NCI-H1694 (cell line): ENCODE measurements at places on chromosomes 12 and 14.

GRCh38 chr12:23640754-23641153 lies 308.7 kb downstream of the SOX5 start:
- no peak for DNase-seq

DNA sequence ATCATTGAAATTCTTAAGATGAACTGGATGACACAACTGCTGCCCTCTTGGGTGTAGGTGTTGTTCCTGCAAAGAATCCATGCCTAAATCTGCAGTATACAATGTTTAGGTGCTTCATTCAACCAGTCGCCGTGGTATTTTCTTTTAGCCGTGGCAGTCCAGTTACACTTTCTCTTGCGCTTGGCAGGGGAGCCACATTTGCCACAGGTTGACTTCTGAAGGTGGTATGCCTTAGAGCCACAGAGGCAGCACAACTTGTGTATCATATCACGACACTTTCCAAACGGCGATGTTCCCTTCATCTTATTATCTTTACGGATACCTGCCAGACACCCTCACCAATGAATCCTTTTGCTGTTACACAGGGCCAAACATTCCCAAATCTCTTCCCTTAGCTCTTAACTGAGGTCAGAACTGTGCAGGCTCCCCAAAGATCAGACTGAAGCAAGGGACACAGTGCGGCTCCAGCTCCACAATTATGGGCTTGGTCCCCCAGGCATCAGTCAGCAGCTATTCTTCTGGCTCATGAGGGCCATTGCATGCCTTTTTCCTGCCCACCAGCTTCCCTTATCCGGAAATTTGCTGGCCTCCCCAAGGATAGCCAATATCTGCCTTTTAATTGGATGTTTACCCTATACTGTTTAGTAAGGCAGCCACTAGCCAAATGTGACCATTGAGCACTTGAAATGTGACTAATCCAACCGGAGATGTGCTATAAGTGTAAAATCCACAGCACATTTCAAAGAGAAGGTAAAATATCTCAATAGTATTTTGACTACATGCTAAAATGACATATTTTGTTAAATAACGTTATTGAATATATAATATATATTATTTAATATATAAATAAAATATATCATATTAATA lies 50.7 kb downstream of the SENP1 start:
- DNase-seq, result no peak

- peak; percentile 83 for DNase-seq
Measured at GRCh38 chr14:39368261-39368959, 63.8 kb downstream of the FBXO33 start.

- peak; percentile 97 for DNase-seq
Measured at GRCh38 chr14:71753126-71753830, 179.0 kb upstream of the RGS6 start.

GRCh38 chr12:54373649-54374561 lies 9.6 kb upstream of the GPR84 start:
- DNase-seq, result no peak

- peak; percentile 57 for DNase-seq
Measured at GRCh38 chr12:109020796-109021380, at the start of gene SVOP. Gene SVOP (minus strand): TSS chr12:109021068. CDS start chr12:109020868, 200 bp downstream.

DNA sequence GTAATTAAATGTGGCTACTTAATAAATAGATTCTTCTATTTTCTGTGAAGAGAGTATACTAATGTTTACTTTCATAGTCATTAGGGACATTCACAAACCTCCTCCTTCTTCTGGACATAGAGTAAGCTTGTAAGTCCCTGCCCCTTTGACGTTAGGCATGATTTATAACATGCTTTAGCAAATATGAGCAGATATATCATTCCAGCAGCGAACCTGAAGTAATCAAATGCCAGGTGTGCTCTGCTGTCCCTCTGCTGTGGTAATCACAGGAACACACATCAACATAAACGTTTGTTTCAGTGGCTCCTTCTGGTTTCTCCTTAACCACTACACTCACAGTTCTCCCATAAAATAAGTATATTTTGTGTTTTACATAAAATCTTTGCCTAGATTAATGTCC lies 961.8 kb downstream of the FLRT2 start:
- DNase-seq, result no peak

- DNase-seq, result peak; percentile 27
Measured at GRCh38 chr12:68317047-68317667, 15.0 kb downstream of the MDM1 start.

GRCh38 chr14:98728836-98729235 lies 543.2 kb downstream of the BCL11B start:
- DNase-seq, result no peak

- DNase-seq, result no peak
Measured at GRCh38 chr12:76072568-76072967, 11.9 kb downstream of the NAP1L1 start.

DNA sequence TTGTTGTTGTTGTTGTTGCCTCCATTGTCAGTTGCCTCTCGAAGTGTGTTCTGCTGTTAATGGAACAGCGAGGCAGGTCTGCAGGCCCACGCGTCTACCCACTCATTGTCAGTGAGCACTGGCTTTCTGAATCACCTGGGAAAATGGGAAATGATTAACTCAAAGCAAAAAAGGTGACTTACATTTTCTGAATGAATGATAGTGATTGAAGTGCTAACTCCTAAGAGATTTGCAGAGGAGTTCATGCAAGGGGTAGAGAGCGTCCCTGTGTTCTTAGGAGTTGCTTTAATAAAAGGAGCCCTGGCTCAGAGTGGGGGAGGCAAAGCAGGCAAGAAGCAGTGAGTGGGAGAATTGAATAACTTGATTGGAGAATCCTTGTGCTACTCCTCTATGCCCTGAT lies 177.6 kb downstream of the CAND1 start:
- DNase-seq, result no peak

DNA sequence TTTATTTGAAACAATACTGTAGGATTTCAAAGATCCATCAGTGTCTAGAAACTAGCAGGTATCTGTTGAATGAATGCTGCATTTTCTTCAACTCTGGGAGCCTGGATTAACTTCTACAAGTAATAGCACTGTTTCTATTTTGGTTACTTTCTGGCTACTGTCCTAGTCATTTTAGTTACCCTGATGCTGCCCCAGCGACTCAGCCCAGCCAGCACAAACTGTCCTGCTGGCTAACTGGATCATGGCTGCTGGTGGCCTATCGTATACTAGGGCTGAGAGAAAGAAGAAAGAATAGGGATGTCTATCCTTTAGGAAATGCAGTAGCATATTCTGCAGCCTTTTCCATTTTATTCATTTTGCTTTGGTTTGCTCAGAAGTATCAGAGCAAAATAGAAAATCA lies 53.9 kb downstream of the NTN4 start:
- no peak for DNase-seq

DNA sequence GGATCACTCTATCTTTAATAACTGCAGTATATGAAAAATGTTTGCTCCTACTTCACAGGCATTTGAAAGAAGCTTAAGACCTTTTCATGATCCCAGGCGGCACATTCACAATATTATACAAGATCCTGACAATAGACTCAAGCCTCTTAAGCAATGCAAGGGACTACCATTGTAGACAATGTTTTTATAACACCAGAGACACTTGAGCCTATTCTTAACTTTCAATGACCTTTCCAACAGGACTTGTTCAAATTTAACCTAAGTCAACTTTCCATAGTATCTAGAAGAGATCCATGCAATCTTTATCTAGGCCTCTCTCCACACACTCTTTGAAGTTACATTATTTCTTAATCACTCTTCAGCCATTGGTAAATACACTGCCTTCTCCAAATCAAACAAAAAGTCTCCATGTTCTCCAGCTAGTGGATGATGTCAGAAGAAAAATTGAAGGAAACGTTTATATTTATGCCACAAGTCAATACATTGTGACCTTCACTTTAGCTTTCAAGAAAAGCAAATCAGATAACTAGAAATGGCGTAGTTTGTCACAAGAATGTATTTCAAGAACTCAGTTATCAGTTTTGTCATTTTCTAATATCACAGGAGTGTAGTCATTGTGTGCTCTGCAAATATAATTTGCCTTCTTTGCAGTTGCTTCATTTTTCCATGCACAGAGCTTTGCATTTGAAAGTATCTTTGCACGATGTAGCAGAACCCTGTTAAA lies 41.2 kb downstream of the PHLDA1 start:
- no peak for DNase-seq

DNA sequence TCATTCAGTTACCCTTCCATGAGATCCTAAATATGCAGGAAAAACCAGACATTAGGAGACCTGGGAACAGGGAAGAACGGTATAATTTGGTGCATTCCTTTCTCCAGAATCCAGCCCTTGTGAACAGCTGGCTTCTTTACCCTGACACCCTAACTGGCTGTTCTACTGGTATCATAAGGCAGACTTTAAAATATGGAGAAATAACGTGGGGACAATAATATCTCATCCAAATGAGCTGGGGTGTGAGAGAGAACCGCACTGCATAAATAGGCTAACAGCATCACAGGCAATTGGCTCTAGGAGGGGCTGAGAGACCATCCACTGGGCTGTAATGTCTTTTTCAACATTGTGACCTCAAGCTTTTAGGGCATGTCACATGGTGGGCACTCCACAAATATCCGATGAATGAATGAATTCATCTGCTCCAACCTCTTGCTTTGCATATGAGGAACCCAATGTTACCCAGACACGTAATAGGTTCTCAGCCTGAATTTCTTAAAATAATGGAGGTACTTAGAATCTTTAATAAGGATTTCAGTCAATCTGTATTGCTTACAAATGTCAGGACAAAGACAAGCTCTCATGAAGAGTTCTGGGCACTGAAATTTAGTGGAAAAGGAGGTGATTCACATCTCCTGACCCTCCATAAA lies 157.9 kb downstream of the SAMD4A start:
- no peak for DNase-seq

GRCh38 chr14:71967704-71968103 lies 35.5 kb downstream of the RGS6 start:
- no peak for DNase-seq

DNA sequence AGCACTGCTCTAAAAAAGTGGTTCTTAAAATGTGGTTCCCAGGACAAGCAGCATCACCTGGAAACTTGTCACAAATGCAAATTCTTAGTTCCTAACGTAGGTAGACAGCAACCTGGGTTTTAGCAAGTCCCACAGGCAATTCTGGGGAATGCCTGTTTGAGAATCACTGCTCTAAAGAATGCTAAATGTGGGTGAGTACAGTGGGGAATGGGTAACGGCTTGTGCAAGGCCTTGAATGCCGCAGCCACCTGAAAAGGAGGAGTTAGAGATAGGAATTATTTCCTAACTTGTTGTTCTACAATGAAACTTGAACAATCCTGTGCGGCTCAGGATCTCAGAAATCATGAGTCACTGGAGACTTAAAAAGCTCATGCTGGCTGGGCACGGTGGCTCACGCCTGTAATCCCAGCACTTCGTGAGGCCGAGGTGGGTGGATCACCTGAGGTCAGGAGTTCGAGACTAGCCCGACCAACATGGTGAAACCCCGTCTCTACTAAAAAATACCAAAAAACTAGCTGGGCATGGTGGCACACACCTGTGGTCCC lies 34.9 kb downstream of the GNS start:
- no peak for DNase-seq

- DNase-seq, result no peak
Measured at GRCh38 chr12:108798551-108799221, 58.7 kb downstream of the SSH1 start.

- no peak for DNase-seq
Measured at GRCh38 chr12:131987552-131987951, 37.8 kb downstream of the EP400 start.

DNA sequence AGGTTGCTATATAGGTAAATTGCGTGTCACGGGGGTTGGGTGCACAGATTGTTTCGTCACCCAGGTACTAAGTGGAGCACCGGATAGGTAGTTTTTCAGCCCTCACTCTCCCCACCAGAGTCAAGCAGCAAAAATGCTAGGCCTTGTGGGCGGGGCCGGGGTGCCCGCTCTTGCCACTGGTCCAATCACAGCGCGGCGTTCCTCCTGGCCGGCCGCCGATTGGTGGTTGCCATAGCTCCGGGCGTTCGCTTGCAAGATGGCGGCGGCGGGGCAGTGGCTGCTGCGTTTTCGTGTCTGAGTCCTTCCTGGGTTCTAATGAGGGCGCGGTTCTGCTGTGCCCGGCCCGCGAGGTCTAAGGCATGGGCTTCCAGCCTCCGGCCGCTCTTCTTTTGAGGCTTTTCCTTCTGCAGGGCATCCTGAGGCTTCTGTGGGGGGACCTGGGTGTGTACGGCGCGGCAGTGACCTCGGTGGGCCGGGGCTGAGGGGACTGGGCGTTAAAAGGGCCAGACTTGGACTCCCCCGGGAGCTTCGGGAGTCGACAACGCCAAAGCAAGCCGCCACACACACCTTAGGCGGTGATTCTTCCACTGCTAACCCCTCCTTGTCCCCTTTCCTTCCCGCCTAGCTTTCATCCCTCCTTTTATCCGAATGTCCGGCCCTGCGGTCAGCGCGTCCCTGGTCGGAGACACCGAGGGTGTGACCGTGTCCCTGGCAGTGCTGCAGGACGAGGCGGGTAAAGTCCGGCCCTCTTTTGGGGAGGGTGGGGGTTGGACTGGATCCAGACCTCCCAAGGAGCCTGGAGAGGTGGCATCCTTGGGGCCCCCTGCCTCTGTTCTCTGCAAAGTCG lies at the start of gene TCTN2:
TSS of gene TCTN2 (plus strand) at position 232 of the 847 bp plus-strand sequence. CDS start at position 360, 128 bp downstream.
- peak; percentile 63 for DNase-seq

GRCh38 chr12:2733493-2734355 lies 61.0 kb upstream of the FKBP4 start:
- DNase-seq, result no peak

- peak; percentile 21 for DNase-seq
Measured at GRCh38 chr12:12563290-12563928, 746 bp upstream of the DUSP16 start.

DNA sequence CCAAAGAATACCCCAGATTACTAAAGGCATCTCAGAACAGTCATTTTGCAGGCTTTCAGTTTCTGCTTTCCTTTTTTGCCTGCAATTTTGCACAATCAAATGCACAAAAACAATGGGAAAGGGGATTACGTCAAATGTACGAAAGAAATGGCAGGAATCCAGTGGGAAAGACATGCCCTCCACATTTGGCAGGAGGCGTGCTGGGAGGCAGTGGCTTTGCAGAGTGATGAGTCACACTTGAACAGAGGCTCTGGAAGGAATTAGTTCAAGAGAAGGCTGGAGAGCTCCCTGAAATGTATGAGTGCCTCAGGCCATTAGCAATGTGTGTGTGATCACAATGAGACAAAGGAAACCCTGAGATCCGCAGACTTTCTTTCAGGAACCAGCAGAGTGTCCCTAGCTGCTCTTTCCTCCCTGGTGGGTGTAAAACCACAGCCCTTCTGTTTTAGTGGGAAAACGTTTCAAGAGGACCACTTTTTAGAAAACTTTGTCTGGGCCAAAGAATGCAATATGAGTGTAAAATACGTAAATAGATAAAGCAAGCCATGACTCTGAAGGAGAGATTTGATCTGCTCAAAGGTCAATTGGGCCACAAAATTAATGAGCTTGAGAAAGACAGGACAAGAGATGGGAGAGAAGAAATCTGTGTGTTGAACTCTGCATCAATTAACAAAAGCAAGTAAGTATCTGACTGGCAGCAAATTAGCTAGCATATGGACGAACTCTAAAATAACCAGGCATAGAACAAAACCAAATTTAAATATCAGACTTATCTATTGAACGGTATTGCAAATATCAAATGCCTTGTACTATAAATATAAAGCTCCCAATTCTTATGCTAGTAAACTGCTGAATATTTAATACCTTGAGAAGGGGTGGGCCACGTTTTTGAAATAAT lies 155.4 kb upstream of the PDE3A start:
- peak; percentile 97 for DNase-seq
